Fibroblast of skin of back (primary cell): ENCODE measurements at places on chromosomes 4 and X.
A peak's percentile ranks its signal among the peaks of the same experiment; 100 is the strongest.

DNA sequence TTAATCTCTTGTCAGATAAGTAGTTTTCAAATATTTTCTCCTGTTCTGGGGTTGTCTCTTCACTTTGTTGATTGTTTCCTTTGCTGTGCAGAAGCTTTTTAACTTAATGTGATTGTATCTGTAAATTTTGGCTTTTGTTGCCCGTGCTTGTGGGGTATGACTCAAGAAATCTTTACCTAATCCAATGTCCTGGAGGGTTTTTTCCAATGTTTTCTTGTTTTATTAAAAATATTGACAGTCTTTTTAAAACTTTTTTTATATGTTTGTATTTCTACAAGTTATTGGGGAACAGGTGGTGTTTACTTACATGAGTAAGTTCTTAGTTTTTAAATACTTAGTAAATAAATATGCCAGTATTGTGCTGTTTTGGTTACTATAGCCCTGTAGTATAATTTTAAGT, 44.9 kb downstream of the RTL3 start:
- no peak for DNase-seq

GRCh38 chr4:74590476-74590875, 145.5 kb downstream of the AREG start:
- no peak for DNase-seq

GRCh38 chr4:156764145-156764544, 207.5 kb downstream of the PDGFC start:
- DNase-seq: peak; percentile 62

- peak; percentile 56 for DNase-seq
Observed at GRCh38 chr4:185656467-185656931, 121.2 kb upstream of the PDLIM3 start.

DNA sequence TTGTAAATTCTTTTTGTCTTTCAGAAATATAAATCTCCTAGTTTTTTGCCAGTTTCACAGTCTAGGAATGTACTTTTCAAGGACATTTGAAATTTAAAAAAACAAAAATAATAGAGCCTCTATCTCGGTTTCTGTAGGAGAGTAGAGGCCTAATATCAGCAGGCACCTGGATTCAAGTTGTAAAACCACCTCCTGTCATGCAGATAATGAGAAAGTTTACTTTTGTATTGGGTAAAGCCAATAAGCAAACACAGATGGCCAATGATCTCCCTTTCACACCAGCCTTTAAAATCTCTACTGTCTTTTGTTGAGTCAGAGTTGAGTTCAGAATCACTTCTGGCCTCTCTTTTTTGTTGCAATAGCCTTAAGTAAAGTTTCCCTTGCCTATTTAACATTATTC, 1499.9 kb downstream of the PCDH18 start:
- DNase-seq: no peak

DNA sequence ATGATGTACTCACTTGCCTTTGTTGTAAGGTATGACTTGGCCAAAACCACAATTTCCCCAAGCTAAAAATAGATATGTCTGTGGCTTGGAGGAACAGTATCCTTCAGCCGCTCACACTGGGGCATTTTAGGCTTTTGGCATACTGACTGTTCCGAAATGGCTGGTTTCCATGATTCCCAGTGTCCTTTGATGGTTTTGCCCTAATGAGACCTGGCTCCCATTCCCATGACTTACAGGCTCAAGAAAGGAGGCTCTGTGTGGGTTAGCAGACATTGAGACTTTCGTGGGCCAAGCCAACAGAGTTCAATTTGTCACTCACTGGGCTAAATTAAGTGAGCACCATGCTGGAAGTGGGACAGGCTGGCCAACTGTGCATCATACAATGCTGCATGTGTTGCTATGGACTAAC, 150.6 kb downstream of the CEP135 start:
- DNase-seq: no peak

GRCh38 chr4:150283689-150284088, 205.4 kb downstream of the DCLK2 start:
- peak; percentile 98 for DNase-seq

GRCh38 chr4:95939141-95939540, 99.2 kb downstream of the PDHA2 start:
- no peak for DNase-seq

DNA sequence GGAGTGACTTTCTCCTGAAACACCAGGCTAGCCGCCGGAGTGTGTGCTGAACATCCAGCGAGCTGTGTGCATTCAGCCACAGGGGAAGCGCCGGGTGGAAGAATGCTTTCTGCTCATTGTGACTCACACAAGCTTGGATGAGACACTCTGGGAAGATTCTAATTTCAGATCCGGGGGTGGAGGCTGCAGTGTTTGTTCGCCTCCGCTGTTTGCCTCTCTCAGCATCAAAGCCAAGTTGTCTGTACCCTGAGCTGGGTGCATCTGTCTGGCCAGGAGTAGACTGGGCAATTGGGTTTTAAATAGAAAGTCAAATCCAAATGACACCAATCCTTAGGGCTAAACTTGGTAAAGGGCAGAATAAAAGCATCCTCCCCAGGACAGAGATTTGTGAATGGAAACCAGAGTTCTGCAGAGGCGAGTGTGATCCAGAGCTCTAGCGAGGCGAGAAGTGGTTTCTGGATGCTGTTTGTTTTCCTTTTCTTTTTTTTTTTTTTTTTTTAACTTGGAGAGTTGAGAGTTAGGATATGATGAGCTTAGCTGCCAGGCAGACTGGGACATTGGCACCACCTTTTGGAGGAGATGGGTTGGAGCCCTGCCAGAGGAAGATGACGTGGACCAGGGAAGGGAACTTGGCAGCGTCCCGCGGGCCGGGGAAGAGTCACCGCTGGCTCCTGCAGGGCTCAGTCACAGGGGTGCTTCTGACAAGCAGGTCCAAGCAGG, 196.0 kb upstream of the PSAPL1 start:
- peak; percentile 88 for DNase-seq

GRCh38 chrX:119477812-119478232, 9.6 kb downstream of the SLC25A5 start:
- DNase-seq: peak; percentile 65

DNA sequence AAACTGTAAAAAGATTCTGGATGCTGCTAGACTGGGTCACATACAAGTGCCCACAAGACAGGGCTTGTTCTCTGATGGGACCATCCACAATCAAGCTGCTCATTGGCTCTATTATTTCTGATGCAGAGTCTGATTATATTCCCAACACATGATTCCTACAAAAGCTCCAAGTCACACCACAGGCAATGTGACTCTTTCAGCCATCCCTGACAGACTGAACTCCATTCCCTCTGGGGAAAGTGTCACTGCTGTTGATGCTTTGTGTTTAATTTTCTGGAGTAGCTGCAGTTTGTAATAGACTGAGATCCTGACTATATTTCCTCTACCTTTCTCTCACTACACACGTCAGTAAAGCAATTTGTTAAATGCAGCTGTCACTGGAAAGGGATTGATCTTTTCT, 55.4 kb upstream of the BCLAF3 start:
- DNase-seq: no peak

GRCh38 chr4:151688003-151688784, 72.6 kb downstream of the GATB start:
- DNase-seq: peak; percentile 57

DNA sequence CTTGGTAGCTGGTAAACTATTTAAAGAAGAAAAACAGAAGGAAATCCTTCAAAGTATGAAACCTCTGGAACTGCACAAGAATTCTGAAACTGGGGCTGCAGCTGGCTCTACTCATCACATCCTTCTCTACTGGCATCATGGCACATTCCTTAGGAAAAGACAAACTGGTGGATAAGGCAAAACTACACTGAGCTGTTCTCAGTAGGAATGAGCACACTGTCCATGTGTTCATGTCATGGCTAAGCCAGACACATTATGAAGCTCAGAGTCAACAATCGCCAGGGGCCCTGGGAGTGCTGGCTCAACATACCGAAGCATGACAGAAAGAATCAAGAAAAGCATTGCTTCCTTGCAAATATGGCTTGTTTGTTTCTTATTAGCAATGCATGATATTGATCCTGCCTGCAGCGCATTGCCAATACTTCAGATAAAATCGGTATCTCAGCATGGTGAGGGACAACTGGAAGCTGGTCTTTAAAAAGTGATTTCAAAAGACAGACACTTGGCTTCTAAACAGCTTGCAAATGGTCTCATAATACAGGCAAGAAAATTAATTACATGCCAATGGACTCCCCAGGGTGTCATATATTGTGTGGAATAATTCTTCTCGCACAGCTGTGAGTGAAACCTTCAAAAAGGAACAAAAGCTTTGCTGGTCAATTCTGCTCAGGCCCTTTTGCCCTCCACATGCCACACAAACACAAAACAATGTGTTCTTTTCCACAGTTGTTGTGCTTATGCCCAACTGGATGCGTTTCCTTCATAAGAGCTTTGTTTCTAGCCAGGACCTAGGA, 300.2 kb upstream of the VCX start:
- no peak for DNase-seq

DNA sequence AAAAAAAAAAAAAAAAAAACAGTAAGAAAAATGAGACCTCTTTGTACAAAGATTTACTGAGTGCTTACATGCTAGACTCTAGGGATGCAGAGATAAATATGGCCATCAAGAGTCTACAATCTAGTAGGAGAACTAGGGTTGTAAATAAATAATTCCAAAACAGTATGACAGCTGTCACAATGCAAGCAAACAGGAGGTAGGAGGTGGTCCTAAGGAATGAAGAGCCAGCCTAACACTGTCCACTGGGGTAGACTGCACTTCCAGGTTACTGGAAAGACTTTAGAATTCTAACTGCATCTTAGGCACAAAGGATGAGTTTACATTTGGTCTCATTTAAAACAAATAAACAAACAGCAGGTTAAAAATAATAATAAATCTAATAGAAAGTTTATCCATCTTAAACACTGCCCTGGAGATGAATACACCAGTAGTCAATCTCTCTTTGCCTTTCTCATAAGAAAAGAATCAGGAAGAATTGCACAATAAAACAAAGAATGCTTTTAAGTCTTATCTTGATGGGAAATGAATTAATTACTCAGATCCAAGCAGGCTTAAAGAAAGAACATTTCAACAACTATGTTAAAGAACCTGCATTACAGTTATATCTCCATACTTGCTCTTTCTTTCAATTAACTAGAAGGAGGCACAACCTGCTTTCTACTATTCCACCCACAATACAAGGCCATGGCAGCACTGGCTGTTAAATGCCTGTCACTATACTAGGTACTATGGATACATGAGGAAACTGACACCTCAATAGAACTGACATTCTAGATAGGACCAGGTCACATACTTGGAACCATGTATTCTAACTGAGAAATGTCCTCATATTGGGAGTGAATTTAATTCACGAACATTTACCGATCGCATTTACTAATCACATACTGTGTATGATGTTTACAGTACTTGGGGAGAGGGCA, 12.7 kb downstream of the ADGRA3 start:
- DNase-seq: no peak

GRCh38 chrX:151828439-151829080, 84.1 kb upstream of the MAGEA4 start:
- peak; percentile 5 for DNase-seq

DNA sequence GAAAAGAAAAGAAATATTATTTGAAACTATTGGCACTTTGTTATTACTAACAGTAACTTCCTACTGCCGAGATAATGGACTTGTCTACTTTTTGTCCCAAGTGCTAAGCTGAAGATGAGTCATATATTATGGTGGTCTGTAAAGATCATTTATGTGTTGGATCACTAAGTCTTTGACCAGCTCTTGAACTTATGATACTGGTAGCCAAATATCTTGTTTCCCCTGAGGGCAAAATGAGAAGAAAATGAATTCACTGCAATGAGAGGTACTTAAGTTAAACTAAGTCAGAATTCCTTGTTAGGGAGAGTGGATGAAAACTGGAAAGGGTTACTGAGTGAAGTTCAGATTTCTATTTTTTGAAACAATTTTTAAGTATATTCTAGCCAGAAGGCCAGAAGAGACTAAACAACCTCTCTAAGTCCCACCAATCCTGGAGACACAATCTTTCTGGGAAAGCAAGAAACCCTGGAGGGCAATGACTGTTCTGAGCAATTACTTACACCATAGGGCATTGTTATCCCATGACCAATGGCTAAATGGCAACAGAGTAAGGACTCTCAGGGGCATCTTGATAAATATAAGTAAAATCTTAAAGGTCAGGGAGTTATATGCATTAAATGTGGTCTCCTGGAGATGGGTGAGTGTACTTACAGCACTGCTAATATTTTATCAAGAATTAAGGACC, 287.7 kb downstream of the STIM2 start:
- no peak for DNase-seq

- DNase-seq: no peak
Observed at GRCh38 chrX:136318895-136319597, 18.3 kb downstream of the ADGRG4 start.

- DNase-seq: peak; percentile 17
Observed at GRCh38 chr4:41632481-41633073, 94.6 kb downstream of the LIMCH1 start.

GRCh38 chr4:79864500-79865200, 208.4 kb downstream of the ANTXR2 start:
- no peak for DNase-seq

DNA sequence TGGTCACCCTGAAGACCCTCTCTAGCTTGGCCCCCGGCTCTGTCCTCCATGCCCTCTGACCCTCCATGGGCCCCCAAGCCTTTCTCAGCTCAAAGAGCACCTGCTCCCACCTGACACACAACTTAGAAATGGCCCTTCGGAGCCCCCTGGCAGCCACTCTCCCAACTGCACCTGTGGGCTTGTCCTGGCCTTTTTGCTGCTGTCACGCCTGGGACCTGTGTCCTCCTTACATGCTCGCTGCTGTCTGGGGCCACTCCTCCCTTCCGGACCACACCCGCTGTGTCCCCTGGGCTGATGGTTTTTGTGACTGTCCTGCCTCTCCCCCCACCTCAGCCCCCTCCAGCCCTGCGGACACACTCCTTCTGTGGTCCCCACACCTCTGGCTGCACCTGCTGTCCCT, 106.2 kb upstream of the AFAP1 start:
- no peak for DNase-seq

DNA sequence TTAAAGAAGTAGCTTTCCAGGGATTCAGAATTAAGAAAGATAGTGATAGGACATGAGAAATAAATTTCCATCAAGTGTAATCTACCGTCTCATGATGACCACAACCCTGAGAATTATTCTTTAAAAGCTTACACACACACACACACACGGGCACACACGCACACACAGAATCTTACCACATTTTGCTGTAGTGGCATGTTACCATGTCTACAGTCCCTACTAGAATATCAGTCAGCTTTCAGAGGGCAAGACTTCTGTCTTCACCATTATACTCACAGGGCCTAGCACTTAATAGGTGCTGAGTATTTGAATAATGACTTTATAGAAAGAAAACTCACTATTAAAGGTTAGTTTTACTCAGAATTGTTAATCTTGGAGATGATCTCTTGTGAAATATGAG, 15.4 kb downstream of the CMC4 start:
- DNase-seq: no peak

GRCh38 chr4:123496421-123496820, 99.8 kb downstream of the SPRY1 start:
- DNase-seq: no peak

DNA sequence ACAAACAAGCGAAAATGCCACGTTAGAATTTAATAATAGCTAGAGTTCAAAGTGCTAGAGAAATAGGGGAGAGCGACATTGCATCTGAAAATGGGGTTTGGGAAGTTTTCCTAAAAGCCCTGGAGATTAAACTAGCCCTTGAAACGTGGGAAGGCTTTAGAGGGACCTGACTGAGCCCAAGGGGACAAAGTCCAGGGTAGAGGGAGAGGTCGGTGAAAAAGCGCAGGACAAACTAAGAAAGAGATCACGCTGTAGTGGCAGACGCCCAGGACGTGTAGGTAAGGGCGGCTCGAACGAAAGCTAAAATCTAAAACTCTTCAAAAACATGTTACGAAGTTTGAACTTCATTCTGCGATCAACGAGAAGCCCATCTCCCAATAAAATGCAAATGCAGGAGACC, 1.1 kb upstream of the ATP11C start:
- no peak for DNase-seq
